Glomerular endothelial cell (primary cell): ENCODE measurements at places on chromosomes 3 and 15. TPM values are rescaled to one million over a fixed set of nuclear protein-coding genes. Genes with fewer than 3 reads are reported as not detected.

The RAB43 gene
- total RNA-seq, result 35.8 and 39.2 TPM in 2 replicates

The NANOGP8 gene
- not detected in 2 replicates for total RNA-seq

The TNFAIP8L3 gene
- 19.1 and 46.6 TPM in 2 replicates for total RNA-seq

The SMCO1 gene
- not detected in 2 replicates for total RNA-seq

The PLOD2 gene
- 79.1 and 122 TPM in 2 replicates for total RNA-seq

The USP50 gene
- total RNA-seq, result not detected in 2 replicates

The CCDC13 gene
- total RNA-seq, result 0.47 and 1.5 TPM in 2 replicates

The GOLGA8Q gene
- not detected in 2 replicates for total RNA-seq

The CTXN2 gene
- not detected in 2 replicates for total RNA-seq

The DMXL2 gene
- total RNA-seq, result 16.9 and 17.6 TPM in 2 replicates

The DNAJA4 gene
- 10.2 and 12.2 TPM in 2 replicates for total RNA-seq

The UNC13C gene
- 0.05 TPM in 1 of 2 replicates, not detected in the other for total RNA-seq

The FOXB1 gene
- not detected in 2 replicates for total RNA-seq

The STARD5 gene
- total RNA-seq, result 1.4 TPM in 2 replicates

The PLIN1 gene
- total RNA-seq, result 0.35 TPM in 1 of 2 replicates, not detected in the other

The NLGN1 gene
- total RNA-seq, result 1.3 and 3.0 TPM in 2 replicates
